ENCODE measurements at places on chromosomes 7 and 10.

DNA sequence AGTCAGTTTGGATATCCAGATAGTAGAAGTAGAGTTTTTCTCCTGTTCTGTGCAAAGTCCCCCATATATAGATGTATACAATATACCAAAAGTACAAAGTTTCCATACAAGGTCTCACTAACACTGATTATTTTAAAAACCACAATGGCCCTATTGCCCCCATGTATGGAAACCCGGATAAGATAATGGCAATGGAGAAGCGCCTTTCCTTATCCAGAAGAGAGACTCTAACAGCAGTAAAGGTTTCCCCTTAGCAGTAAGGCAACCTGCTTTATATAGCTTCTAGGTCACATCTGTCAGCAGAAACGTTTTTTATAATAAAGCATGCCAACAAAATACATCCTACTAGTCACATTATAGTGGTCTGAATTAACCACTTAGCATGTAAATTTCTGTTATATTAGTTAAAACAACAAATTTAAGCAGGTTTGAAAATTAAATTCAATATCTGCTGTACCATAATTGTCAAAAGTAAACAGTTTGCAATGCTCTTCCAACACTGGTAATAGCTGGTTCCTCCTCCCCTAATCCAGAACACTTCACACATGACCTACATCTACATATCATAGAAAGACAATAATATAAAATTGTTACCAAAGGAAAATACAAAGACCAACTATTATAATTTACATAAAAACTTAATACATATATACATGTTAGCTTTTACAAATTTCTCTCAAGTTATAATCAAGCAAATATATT lies 22.4 kb downstream of the USP6NL start:
- no peak for DNase-seq

GRCh38 chr7:144489504-144489903 lies 86.0 kb upstream of the NOBOX start:
- DNase-seq: no peak

GRCh38 chr10:65950075-65950474 lies 975.8 kb upstream of the LRRTM3 start:
- DNase-seq: no peak

DNA sequence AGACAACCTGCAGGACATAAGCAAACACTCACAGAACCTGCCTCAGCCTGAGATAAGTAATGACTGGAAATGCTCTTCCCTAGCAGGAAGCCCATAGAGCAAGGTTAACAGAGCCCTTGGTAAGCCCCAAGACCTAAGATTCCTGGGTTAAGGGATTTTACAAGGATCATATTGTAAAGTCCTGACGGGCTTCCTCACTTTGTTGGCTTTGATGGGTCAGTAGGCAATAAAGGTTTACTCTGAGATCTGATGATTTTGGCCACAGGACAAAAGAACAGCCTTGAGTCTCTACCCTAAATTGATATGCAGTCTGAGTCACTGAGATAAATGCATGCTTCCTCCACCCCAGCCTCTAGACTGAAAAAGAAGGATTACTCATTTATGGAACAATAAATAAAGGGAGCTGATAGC lies 270.8 kb downstream of the HTR7 start:
- no peak for DNase-seq

DNA sequence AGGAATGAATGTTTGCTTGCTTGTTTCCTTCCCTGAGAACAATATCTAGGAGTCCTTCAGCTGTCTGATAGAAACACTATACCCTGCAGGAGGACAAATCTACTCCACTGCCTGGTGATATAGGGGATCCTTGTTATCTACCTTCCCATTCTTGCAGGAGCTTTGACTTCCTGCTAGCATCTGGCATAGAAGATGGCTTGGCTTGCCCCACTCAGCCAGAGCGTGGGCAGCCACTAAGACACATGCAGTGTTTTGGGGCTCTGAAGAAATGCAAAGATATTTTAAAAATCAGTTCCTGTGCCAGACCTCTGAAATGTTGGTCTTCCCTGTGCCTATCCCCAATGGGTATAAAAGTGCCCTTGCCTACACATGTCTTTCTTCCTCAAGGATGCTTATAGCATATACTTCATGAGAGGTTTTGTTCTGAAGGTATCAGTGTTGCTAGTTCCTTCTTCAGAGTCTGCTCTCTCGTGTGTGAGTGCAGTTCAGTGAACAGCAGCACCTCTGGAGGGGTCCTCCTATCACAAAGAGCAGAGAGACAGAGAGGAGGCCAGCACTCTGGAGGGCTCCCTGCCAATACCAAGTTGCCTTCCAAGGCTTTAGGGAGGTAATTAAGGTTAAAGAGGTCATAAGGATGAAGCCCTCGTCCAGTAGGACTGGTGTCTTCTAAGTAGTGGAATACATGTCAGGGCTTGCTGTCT lies 149.1 kb upstream of the CALCR start:
- no peak for DNase-seq

DNA sequence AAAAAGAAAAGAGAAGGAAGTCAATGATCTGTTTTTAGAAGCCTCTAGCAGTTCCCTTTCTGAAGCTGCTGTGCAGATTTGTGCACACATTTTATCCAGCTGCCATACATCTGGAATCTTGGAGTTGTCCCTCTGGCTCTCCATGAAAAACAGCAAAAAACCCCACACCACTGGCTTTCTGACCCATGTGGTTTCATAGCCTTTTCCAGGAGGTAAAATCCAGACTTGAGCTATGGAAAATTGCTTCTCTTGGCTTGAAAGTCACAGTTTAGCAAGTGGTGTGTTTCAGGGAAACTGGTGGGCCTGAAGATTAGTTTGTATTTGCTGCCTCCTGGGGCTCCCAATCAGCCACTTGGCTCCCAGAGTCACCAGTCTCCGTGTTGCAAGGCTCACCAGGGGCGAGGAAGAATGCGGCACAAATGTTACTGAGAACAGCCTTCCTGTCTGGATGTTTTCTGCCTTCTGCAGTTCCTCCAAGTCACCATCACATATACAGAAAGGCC lies 50.1 kb upstream of the ADRB1 start:
- DNase-seq: no peak

DNA sequence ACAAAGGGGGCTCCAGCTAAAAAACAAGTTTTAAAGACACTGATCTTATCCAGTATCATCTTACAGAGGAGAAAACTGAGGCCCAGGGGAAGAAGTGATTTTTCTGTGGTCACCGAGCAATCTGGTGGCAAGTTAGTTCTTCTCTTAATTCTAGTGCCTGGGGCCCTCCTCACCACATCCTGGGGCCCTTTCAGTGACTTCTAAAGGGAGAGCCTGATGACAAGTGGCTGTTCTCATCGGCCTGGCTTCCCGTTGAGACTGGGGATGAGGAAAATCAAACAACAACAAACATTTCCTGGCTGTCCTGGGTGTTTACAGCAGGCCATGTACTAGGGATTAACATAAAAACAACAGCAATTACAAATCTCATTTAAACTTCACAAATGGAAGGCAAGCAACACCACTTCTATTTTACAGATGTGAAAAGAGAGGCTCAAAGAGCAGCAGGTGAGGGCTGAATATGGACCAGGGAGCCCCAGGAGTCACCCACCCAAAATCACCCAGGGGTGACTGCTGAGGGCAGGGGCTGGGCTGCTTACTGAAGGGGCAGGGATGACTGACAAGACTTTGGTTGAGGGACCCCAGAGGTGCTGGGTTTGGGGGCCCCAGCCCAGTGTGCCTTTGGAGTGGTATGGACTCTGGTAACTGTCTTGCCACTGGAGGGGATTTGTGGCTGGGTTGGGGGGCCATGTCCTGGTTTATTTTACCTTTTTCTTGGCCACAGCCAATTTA lies 24.7 kb upstream of the MTPAP start:
- DNase-seq: no peak

- DNase-seq: no peak
Measured at GRCh38 chr10:103281753-103282152, 4.8 kb downstream of the INA start.

DNA sequence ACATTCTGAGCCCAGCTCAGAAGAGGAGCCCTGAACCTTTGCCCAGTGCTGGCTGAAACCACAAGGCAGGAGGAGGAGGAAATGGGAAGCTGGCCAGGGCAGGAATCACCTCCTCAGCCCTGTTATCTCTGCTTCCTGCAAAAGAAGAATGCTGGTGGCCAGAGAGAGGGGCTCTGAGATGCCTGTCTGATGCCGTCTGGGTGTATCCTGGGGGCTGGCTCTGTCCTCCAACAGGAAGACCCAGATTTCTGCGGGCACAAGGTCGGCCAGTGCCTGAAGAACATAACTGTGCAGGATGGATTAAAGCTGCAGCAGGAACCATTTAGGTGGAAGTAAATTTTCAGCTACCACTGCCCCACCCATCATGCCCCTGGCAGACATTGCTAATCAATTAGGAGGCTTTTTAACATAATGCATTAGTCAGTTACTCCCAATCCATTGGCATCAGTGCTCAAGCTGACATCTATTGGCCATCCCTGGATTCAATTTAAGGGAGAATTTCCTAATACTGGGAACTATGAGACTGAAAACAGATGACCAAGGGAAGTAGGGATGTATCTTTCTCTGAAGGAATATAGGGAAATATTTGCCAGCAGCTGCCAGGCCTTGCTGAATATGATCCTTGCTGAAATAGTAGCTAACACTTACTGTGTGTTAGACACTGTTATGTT lies 67.7 kb downstream of the COL13A1 start:
- no peak for DNase-seq

- DNase-seq: no peak
Measured at GRCh38 chr10:71251319-71251718, 38.9 kb downstream of the UNC5B start.

DNA sequence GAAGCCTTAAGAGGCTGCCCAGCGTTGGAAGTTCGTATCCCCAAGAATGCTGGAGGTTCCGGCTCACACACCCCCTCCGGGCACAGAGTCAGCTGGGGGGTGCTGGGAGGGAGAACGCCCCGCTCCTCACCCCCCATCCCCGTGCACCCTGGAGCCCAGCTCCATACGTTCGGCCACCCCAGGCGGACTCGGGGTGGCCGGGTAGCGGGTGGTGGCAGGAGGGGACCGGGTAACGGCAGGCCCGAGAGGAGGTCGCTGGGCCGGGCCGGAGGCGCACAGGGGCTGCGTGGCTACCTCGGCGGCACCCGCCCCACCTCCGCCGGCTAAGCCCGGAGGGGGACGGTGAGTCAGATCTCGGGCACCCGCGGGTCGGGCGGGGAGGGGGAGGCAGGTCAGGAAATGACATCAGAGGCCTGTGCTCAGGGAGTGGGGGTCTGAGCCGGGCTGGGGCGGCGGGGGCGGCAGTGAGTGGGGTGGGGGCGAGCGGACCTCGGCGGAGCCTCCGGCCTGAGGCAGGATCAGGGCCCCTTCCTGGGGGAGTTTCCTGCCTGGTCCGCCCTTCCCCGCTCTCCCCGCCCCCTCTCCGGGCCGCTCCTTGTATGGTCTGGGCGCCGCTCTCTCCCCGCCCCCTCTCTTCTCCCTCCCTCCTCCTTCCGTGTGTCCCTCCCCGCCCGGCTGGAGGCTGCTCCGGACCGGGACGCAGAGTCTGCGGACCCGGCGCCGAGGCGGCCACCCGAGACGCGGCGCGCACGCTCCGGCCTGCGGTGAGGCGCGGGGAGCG lies at the start of gene ZYX:
ZYX (plus strand) TSS at position 700 of the 781 bp plus-strand sequence. CDS start 227 bp downstream, outside the sequence.
- DNase-seq: peak; percentile 86

DNA sequence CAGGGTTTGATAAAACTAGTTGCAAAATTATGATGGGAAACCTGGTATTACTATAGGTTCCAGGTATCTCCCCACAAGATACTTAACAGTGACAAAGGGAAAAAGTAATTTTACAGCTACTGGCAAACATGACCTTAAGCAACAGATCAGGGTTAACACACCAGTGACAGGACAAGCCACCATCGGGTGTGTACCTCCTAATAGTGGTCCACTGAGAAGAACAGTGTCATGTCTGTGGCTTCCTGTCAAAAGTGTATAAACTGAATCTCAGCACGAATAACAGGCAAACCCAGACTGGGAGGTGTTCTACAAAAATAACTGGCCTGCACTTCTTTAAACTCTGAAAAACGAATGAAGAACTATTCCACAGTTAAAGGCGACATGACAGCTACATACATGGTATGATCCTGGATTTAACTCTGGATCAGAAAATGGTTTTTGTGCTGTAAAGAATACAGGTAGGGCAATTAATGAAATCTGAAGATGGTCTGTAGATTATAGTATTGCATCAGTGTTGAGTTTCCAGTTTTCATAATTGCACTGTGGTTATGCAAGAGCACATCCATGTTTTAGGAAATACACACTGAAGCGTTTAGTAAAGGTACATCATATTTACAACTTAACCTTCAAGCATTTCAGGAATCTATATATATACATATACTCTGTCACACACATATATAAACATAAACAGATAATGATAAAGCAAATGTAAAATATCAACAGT lies 32.0 kb upstream of the ARMS2 start:
- DNase-seq: no peak

DNA sequence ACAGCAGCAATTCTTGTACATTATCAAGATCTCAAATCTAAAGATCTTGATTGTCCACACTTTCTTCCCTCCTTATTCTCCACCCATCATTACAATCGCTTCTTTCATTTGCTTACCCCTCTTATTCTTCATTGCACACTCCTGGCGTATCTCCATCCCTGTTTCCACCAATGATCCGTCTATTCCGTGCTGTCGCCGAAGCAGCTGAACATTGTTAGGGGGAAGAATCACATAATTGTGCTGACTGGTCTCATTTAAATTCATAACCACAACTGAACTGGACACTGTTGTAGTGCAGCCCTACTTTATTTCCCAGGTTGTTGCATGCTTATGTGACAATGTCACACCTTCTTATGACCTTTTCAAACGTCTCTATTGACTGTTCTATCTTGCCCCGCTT lies 18.9 kb upstream of the NRP1 start:
- no peak for DNase-seq

GRCh38 chr7:112280267-112280666 lies 73.8 kb downstream of the ZNF277 start:
- no peak for DNase-seq

DNA sequence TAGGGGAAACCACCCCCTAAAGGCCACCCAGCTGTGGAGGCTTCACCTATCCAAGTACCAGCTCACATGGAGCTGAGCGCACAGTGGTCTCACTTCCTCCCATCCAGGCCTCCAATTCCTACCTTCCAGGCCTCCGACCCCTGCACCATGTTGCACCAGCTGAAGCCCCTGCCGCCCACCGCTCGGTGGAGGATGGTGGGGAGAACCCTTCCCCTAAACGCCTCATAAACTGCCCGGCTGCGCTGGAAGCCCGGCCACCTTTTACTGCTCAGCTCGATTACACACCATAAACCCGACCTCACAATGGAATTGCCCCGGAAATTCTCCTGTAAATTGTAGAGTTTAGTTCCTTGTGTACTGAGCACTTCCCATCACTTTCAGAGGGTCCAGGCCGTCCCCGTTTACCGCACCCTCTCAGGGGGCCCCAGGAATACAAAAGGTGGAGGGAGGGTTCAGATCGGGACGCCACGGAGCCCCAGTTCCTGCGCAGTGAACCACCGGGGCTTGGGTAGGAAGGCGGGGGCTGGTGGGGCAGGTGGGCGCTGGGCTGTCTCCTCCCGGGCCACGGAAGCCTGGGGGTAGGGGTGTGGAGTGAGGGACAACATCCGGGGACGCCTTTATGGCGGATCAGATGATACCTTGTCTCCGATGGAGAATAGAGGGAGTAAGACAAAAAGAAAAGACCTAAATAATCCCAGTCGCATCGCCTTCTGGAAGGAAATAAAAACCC lies 1.4 kb upstream of the HOXA7 start:
- DNase-seq: no peak

Data from stimulated activated CD4-positive, alpha-beta T cell treated with anti-CD3 and anti-CD28 coated beads, Interleukin-4, amount 100 ng/mL, for 1 hour (primary cell).